Activated naive CD4-positive, alpha-beta T cell (primary cell): ENCODE measurements at places on chromosomes 2 and 18.

DNA sequence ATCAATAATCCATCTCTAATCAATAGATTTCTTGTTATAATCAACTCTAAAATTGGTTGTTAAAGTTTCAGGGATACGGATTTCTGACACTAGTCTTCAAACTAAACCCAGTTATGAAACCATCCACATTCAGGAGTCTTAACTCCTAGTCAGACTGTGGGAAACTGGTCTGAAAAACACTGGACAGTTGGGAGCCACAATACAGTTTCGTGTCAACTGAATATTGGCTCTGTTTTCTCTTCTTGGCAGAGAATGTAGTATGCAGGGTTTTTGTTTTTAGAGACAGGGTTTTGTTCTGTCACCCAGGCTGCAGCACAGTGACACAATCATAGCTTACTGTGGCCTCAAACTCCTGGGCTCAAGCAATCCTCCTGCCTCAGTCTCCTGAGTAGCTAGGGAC is 123.1 kb downstream of the RTTN start:
- DNase-seq = no peak

- no peak for DNase-seq
These were observed 56.0 kb downstream of the ADI1 start for GRCh38 chr2:3463186-3463835.

DNA sequence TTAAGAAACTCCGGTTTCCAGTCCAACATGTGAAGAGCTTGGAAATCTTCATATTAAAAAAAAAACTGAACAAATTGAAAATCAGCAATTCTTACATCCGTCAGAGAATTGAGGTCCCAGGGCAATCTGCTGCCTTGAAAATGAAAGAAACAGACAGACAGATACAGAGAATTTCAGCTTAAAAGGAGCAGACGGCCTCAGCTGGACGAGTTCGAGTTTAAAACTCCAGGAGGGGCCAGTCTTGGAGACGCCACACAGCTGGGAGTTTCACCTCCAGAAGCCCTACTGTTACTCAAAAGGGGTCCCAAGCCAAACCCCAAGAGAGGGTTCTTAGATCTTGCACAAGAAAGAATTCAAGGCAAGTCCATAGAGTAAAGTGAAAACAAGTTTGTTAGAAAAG is 226.5 kb upstream of the ARL4C start:
- no peak for DNase-seq

- DNase-seq = no peak
These were observed 265.5 kb upstream of the MGAT5 start for GRCh38 chr2:133988316-133988891.

GRCh38 chr2:5285872-5286769 is 406.1 kb upstream of the SOX11 start:
- DNase-seq = no peak

- no peak for DNase-seq
These were observed 1132.2 kb downstream of the LRP1B start for GRCh38 chr2:140998577-140998976.

DNA sequence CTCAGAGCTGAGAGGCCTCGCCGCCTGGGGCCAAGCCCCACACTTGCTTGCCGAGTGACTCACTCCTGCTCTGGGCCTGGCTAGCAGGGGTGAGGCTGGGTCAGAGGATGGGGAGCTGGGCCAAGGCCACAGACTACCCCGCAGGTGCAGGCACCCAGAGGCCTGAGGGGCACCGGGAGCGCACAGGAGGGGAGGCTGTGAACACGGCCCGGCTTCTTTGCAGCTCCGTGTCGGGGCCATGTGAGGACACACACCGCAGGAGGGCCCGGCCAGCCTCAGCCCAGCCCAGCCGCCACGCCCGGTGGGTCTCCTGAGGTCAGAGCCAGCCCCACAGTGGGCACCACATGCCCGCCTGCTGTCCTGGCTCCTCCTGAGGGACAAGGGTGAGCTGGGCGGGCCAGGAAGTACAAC is 8.4 kb downstream of the GPC1 start:
- no peak for DNase-seq

- DNase-seq = no peak
These were observed 152.5 kb downstream of the CLIP4 start for GRCh38 chr2:29267720-29268119.

GRCh38 chr2:224925061-224925809 is 117.0 kb downstream of the DOCK10 start:
- DNase-seq = no peak

DNA sequence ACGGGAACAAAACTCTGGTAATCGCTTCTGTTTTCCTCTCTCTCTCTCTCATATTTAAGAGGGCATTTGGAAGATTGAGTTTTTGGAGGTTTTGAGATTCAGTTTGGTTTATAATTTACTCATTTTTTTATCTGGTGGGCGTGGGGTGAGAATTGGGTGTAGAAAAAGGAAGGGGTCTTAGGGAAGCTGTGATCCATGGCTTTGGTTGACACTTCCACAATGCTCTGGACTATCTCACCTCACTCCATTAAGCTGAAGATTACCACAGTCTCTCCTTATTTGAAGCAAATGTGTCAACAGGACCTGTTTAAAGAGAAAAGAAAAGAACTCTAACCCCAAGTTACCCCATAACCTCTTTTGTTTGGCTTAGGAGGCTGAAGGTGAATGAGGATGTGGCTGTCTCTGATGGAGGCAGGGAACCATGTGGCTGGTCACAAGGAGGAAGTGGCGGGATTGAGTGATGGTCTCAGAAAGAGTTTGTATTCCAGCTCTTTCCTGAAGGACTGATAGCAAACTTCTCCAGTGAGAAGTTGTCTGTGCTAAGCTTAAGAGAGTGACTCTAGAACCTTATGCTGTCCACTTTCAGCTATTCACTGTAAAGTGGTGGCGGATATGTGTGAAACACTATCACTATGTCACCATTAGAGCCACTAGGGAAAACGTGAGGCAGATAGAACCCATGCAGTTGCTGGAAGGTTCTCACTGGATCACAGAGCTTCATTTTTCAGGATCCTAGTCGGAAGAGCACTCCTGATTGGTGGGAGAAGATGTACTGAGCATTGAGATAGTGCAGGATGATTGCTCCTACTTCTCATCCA is 934 bp downstream of the ZNF804A start:
- DNase-seq = no peak

- no peak for DNase-seq
These were observed 6.9 kb upstream of the CXCR4 start for GRCh38 chr2:136124805-136125204.

- no peak for DNase-seq
These were observed 42.8 kb downstream of the DLGAP1 start for GRCh38 chr18:4412286-4412685.

DNA sequence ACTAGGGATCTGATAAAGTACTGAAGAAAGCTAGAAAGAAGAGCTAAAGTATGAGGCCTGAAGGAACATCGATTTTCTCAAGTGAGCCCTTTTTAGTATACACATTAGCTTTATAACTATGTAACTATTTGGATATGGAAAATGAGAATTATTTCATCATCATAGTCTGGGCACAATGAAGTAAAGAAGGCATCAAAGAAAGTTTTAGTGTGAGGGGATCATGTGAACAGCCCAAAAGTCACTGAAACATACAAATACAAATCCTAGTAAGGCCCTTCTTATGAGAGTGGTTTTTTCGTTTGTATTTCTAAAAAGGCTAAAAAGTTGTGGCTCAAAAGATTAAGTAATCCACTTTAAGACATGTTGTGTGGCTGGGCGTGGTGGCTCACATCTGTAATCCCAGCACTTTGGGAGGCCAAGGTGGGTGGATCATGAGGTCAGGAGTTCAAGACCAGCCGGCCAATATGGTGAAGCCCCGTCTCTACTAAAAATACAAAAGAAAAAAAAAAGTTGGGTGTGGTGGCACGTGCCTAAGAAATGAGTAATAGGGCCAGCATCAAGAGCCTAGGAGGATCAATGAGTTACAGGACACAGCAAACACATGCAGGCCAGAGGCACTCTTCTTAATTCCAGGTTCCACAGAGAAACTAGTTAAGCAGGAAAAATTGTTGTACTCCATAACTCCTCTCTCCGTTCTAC is 61.9 kb downstream of the PUM2 start:
- no peak for DNase-seq

- no peak for DNase-seq
These were observed 27.5 kb downstream of the TMEM18 start for GRCh38 chr2:649426-650342.

DNA sequence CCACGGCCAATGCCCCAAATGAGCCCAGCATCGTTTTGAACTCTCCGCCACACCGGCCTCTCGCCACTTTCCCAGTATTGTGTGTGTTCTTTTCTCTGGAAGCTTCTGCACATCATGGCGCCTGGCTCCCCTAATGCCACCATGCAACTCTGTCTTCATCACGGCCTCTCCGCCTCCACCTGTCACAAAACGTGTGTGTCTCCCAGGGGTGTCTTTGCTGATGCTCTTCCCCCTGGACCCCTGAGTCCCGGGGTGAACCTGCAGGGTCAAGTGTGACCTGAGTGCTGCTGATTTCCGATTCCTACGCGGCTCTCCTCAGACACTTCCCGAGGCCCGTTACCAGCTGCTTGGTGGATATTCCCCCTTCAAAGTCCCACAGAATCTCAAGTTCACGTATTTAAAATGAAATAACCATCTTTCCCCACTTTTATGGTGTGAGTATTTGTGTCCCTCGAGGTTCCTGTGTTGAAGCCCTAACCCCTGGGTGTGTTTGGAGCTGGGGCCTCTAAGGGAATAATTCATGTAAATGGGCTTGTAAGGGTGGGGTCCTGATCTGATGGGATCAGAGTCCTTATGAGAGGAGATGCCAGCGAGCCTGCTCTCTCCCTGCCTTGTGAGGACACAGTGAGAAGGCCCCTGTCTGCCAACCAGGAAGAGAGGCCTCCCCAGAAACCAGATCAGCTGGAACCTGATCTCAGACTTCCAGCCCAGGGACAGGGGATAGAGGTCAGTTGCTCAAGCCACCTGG is 87.5 kb upstream of the PXDN start:
- no peak for DNase-seq

DNA sequence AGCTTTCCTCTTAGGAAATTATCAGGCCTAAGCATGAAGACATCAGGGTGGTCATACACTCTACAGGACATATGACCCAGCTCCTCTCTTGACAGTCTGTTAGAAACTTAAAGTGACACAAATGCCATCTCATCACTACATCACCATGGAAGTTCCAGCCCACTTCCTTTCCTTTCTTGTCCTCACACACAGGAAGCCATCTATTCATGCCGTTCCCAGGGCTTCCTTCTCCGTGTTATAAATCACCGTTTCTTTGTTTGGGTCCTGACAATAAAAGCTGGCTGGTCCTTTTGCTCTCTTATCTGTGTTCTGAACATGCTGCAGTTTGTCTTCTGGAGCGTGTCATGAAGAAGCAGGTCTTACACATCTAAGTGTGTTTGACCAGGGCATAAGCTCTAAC is 692.1 kb upstream of the CELF4 start:
- no peak for DNase-seq

GRCh38 chr2:29052807-29053206 is 21.5 kb downstream of the PCARE start:
- DNase-seq = no peak

- no peak for DNase-seq
These were observed 69.9 kb downstream of the RHBDD1 start for GRCh38 chr2:226905718-226906117.

GRCh38 chr2:42906111-42906556 is 113.8 kb upstream of the HAAO start:
- no peak for DNase-seq

- DNase-seq = no peak
These were observed 49.9 kb downstream of the UGP2 start for GRCh38 chr2:63891488-63892030.

- no peak for DNase-seq
These were observed 165.8 kb upstream of the MEIS1 start for GRCh38 chr2:66269166-66269565.

DNA sequence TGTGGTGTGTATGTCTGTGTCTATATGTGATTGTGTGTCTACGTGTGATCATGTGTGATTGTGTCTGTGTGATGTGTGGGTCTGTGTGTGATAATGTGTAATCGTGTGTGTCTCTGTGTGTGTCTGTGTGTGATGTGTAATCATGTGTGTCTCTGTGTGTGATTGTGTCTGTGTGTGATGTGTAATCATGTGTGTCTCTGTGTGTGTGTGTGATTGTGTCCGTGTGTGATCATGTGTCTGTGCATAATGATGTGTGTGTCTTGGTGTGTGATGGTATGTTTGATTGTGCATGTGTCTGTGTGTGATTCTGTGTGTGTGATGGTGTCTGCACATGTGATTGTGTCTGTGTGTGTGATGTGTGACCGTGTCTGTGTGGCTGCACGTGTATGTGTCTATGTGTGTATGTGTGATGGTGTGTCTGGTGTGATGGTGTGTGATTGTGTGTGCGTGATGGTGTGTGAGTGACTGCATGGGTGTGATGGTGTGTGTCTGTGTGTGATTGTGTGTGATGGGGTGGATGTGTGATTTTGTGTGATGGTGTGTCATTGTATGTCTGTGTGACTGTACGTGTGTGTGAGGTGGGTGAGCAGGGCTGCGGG is 78.9 kb downstream of the RTP5 start:
- DNase-seq = no peak

GRCh38 chr2:24576617-24577016 is 85.6 kb downstream of the NCOA1 start:
- DNase-seq = no peak

DNA sequence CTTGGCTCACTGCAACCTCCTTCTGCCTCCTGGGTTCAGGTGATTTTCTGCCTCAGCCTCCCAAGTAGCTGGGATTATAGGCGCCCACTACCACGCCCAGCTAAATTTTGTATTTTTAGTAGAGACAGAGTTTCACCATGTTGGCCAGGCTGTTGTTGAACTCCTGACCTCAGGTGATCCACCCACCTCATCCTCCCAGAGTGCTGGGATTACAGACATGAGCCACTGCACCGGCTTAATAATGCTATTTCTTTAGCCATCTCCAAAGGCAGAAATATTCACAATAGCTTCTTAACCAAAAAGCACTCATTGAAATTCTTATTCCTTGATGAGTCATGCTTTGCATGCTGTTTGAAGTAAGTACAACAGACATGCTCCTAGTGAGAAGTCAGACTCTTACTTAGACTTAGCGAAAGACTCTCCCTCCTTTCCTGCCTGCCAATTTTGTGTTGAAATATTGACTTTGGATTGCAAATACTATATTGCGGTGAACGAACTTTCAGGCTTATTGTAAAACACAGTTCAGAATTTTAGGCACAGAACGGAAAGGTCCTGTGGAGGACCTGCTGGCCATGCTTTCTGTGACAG is 4.4 kb downstream of the ACTR3 start:
- no peak for DNase-seq

- no peak for DNase-seq
These were observed 10.8 kb upstream of the NAB1 start for GRCh38 chr2:190637903-190638618.

- no peak for DNase-seq
These were observed 37.2 kb upstream of the THSD7B start for GRCh38 chr2:136727973-136728699.

GRCh38 chr2:79971807-79972206 is 332.7 kb downstream of the LRRTM1 start:
- no peak for DNase-seq

- DNase-seq = no peak
These were observed 69.9 kb downstream of the INPP5D start for GRCh38 chr2:233130024-233130423.

GRCh38 chr2:157420771-157421323 is 23.0 kb downstream of the CYTIP start:
- no peak for DNase-seq
